SW 1271 (cell line): ENCODE measurements at places on chromosomes 1 and 21.

- DNase-seq, result no peak
Observed at GRCh38 chr1:115879977-115880376, 39.1 kb upstream of the NHLH2 start.

DNA sequence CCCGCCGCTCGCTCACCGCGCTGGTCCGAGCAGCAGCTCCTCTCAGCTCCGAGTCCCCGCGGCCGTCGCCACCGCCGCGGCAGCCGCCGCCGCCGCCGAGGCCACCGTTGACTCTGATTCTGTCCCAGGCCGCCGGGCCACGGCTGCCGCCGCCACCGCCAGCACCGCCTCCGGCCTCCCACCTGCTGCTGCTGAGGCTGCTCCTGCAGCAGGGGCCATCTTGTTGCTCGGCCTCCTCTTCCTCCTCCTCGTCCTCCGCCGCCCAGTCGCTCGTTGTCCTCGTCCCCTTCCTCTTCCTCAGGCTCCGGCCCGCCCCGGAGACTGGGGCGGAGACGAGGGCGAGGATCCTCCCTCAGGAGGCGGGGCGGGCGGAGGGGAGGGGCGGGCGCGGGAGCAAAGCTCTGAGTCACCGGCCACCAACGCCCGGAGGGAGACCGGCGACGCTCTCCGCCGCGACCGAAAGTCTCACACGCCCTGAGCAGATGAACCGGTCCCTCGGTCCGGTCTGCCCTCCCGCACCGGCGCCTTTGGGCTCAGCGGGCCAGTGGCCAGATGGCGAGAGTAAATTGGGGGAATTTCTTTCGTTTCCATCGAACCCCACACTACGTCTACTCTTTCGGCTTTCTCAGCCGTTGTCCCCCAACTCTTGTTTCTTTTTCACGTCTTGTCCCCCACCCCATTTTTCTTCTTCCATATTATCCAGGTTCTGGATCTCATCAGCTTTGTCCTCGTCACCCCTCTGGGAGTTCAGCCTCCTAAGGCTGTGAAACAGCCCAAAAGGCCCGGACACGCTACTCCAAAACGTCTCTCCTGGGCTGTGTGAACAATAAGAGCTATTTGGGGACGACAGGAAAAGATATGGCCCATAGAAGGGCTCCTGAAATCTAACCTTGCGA, at the start of gene RC3H1:
Gene RC3H1, minus strand, starts transcription at position 278 of the 896 bp plus-strand sequence. CDS start 29,372 bp downstream, outside the sequence.
- peak; percentile 66 for DNase-seq

- DNase-seq, result peak; percentile 62
Observed at GRCh38 chr1:89524369-89525168, at the start of gene LRRC8B. TSS of gene LRRC8B (plus strand) at chr1:89524829. CDS start at chr1:89582651, 57,822 bp downstream.

DNA sequence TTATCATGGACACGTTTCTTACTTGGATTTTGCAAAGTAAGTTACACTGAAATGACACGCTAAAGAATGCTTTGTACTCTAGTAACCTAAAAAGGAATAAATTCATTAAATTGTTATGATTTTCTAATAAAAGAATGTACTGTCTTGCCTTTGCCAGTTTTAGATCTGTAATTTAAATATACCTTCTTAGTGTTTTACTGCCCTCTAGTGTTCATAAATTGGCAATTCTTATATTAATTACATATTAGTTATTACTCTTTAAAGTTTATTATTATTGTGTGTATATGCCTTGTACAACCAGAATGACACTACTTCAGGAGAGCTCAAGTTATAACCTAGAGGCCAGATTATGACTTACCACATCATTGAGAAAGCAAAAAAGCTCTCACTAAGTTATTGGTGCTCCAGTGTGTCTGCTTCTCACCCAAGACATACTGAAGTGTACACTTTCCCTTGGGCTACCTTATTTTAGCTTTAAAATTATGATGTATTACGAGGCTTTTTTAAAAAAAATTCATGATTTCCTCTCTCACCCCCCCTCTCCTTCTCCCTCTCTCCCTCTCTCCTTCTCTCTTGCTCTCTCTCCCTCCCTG, 169.9 kb downstream of the HS2ST1 start:
- no peak for DNase-seq

GRCh38 chr1:71796006-71796405, 486.3 kb downstream of the NEGR1 start:
- no peak for DNase-seq

- DNase-seq, result no peak
Observed at GRCh38 chr1:172388490-172388889, 32.0 kb upstream of the C1orf105 start.

GRCh38 chr1:94698759-94699502, 121.2 kb upstream of the SLC44A3 start:
- peak; percentile 9 for DNase-seq

GRCh38 chr1:119007339-119007669, 19.2 kb upstream of the TBX15 start:
- no peak for DNase-seq

DNA sequence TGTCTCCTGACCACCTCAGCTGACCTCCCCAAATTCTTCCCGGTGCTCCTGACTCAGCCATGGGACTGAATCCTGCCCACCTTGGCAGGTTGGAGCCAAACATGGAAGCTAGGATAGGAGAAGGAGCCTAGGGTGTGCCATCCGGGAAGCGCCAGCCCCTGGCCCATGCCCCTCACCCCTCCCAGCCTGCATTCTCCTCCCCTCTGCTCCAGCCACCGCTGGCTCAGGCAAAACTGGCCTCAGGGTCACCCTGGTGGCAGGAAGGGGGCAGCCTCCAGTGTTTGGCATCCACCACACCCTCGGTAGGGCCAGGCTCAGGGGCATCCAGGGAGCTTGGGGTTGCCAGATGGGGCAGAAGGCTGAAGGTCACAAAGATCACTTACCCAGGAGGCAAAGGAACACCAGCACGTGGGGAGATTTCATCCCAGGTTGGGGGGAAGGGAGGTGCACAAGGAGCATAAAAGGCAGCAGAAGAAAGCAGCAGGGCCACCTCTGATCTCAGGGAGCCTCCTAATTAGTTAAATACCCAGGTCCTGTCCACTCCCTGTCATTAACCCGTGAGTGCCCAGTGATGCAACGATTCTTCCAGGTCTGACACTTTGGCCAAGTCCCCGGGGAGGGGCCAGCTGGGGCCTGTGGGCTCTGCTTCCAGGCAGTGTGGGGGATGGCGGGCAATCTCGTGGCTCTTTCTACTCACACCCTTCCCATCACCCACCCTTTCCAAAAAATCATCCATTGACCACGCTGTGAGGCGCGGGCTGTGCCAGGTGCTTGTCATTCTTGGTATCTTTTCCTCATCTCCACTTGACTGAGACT, at the start of gene PLA2G2E:
Gene PLA2G2E, minus strand, starts transcription at position 481 of the 816 bp plus-strand sequence. Its CDS starts 58 bp downstream, at position 423.
- DNase-seq, result no peak
